ENCODE measurements at places on chromosomes 4 and X.

GRCh38 chrX:38142610-38143009, 78.1 kb downstream of the SRPX start:
- DNase-seq: no peak

DNA sequence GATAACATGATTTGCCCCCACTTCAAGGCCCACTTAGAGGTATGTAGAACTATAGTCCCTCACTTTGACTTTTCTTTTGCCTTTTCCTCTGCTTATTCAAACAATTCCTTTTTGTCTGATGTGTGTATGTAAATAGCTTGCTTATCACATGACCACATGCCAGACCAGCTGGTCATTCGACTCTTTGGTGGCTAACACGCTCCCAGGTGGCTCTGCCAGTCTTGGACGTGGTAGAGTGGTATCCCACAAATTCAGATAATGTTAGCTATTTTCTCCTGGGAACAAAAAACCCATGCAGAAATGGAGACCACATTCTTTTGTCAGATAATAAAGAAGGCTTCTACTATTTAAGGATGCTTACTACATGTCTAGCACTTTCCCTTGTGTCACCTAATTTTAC, 47.9 kb downstream of the ARHGAP24 start:
- no peak for DNase-seq

DNA sequence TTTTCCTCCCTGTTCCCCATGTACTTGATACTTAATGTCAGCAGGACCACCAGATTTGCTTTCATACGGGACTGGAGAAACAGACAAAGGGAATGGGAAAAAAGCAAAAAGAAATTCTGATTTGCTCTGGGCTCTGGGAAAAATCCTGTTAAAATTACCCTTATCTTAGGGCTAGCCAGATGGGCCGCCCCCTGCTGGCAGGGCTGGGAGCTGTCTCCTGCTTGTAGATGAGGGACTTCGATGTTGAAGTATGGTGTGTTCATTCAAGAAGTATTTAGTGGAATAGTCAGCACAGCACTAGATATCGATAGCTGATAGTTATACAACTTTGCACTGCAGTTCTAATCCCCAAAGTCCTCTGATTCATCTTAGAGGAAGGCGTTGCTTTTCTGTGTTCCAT, 45.8 kb downstream of the BCORL1 start:
- DNase-seq: peak; percentile 19

- no peak for DNase-seq
Observed at GRCh38 chrX:50812995-50813842, 775 bp downstream of the SHROOM4 start.

- no peak for DNase-seq
Observed at GRCh38 chrX:133985164-133985966, at the start of gene GPC3. TSS of gene GPC3 (minus strand) at chrX:133985594.

GRCh38 chrX:51292421-51292820, 40.2 kb upstream of the NUDT10 start:
- no peak for DNase-seq

- DNase-seq: no peak
Observed at GRCh38 chr4:8708401-8709021, 115.9 kb downstream of the CPZ start.

Measured in stimulated activated CD8-positive, alpha-beta memory T cell treated with anti-CD3 and anti-CD28 coated beads, Interleukin-12 subunit alpha, Interleukin-12 subunit beta, amount 100 ng/mL, for 1 hour (primary cell).